ENCODE measurements at places on chromosomes 16 and 17. TPM values are rescaled to one million over a fixed set of nuclear protein-coding genes. Genes with fewer than 3 reads are reported as not detected.

ABI3 gene
- total RNA-seq: 39.3 TPM

CNGB1 gene
- not detected for total RNA-seq

HOXB4 gene
- total RNA-seq: 2.0 TPM

PTX4 gene
- total RNA-seq: not detected

TP53TG3 gene
- not detected for total RNA-seq

TP53TG3D gene
- 0.36 TPM for total RNA-seq

HYDIN gene
- not detected for total RNA-seq

TRPV3 gene
- total RNA-seq: 0.25 TPM

NDUFAF8 gene
- 72.3 TPM for total RNA-seq

AATK gene
- total RNA-seq: 0.98 TPM

PRAC2 gene
- not detected for total RNA-seq

MYH1 gene
- total RNA-seq: not detected

EIF4A3 gene
- 183 TPM for total RNA-seq

- no peak for DNase-seq
Observed at GRCh38 chr16:414395-415169, 10.9 kb upstream of the RAB11FIP3 start.

DNA sequence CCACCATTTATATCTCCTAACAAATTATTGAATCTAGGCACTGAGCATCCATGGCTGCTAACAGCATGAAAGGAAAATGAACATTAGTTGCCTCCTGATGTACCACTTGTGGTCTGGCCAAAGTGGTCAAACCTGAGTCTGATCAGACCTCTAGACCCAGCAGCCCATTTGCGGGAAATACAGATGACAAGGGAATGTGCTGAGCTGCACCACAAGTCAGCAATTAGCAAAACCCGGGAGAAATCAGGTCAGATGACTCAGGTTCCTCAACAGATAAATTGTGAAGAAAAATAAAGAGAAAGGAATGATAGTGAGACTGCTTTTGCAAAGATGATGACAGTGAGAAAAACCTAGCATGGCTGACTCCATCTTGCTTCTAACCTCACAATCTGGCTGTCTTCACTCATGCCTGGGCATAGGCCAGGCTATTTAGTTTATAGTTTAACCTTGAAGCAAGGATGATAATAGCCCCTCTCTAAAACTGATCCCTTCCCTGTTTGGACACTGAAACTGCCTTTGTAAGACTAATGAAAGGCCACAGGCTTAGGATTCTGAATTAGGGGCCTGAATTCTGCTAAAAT lies 142.7 kb upstream of the ASIC2 start:
- no peak for DNase-seq

GRCh38 chr16:77993111-77993985 lies 29.0 kb upstream of the CLEC3A start:
- DNase-seq: no peak

DNA sequence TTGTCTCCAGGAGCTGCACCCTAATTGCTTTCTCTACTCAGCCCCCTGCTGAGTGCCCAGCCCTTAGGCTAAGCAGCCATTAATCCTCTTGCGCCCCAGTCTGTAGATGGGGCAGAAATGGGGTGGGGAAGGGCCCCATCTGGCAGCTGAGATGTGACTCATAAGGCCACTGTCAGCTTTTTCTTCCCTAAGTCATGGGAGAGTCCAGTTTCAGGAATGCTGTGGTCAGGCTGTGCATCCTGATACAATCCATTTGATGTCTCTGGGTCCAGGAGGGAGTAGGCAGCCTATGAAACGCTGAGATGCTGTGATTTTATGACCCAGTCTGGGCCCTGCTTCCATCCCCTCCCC lies 12.3 kb downstream of the PLXDC1 start:
- no peak for DNase-seq

DNA sequence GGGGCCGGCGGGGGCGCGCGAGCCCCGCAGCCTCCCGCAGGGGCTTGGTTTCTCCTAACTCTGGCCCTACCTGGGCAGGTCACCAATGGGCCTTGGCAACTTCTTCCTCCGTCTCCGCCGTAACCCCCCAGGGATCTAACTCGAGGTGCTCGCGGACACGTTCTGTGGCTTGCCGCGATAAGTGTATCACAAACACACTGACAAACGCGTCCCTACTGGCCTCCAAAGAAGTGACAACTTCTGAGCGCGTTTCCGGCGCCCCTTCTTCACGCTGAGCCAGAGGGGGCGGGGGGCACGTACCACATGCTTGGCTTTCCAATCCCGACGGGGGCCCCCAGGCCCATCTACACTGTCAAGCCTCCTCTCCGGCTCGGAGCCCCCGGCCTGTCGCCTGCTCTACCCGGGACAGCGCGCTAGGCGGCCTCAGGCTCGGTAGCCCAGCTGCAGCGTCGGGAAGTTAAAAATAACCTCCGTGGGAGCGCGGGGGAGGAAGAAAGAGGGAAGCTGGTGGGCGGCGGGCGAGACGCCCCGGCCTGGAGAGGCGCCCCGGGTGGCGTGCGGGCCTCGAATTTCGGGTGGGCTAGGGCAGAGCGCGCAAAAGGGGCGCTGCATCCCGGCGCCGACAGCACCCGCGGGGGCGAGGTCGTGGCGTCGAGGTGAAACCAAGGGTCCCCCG lies 725 bp upstream of the SPHK1 start:
- peak; percentile 82 for DNase-seq

GRCh38 chr16:72282362-72282761 lies 110.4 kb upstream of the PMFBP1 start:
- DNase-seq: no peak

- DNase-seq: no peak
Observed at GRCh38 chr17:64232466-64233262, 30.4 kb downstream of the TEX2 start.

GRCh38 chr16:58020628-58021521 lies 4.7 kb upstream of the MMP15 start:
- peak; percentile 84 for DNase-seq

- DNase-seq: no peak
Observed at GRCh38 chr16:12416136-12416787, 387.4 kb downstream of the CPPED1 start.

DNA sequence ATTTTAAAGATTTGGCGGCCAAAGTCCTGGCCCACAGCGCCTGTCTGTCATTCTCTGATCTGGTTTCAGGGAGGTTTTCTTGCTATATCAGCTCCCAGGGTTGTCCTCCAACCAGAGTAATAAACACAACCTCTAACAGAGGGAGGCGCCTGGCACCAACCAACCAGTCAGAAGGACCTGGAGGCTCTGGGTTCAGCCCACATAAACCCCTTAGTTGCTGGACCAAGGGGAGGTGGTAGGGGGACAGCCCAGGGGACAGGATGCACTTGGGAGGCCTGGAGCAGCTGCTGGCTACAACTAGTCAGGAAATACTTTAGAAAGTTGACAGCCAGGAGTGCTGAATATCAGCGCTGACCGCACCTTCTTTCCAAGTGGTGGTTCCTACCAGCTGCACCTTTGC lies 41.7 kb upstream of the CDRT4 start:
- DNase-seq: no peak

DNA sequence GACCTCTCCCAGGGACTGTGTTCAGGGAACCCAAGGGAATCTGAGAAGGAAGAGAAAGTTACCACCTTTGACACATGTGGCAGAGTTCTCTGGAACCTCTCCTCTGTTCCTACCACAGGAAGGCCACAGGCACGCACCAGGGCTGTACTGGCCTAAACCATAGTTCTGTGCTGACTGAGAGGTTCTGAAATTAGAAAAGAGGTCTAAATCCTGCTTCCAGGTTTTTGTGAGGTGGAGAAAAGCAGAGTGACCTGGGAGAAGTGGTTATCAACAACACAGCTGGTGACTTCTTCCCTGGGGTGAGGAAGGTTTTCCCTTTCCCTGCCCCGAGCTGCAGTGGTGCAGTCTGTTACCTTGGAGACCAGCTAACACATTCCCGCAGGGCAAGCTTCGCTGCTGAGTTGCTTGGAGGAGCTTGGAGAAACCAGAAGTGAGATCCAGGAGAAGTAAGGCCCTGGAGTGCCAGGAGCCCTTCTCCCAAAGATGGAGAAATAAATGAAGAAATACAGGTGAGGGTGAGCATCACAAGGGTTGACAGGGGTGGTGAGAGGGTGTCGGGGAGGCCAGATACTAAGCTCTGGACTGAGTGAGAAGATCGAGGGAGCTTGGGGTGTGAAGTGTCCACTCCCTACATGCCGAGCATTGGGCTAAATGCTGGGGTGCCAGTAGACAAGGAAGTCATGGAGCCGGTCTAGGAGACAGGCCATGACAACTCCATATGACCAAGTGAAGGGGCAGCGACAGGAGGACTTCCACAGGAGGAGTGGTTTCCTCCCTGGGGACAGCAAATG lies at the start of gene VWA3A:
TSS of gene VWA3A (plus strand) at position 399 of the 791 bp plus-strand sequence. CDS start at position 496, 97 bp downstream.
- DNase-seq: no peak

DNA sequence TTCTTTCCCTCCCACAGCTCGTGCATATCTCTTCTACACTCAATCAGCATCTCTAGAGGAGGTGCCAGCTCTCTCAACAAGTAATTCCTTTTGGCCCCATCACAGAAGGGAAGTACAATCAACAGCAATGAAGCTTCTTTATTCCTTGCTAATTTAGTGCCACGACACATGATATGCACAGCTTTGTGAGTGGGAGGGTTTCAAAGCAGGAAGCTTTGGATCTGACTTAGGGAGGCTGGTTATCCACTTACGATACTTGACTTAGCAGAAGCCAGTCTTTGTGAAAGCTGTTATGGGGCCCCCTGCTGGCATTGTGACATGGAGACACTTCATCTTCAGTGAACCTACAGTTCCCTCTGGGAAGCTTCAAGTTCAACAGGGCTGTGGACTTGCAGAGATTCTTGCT lies 81.0 kb downstream of the TMEM100 start:
- DNase-seq: peak; percentile 53

GRCh38 chr17:78048346-78049292 lies 79.9 kb downstream of the TMC6 start:
- no peak for DNase-seq

GRCh38 chr17:14316126-14316832 lies 15.4 kb downstream of the HS3ST3B1 start:
- no peak for DNase-seq

DNA sequence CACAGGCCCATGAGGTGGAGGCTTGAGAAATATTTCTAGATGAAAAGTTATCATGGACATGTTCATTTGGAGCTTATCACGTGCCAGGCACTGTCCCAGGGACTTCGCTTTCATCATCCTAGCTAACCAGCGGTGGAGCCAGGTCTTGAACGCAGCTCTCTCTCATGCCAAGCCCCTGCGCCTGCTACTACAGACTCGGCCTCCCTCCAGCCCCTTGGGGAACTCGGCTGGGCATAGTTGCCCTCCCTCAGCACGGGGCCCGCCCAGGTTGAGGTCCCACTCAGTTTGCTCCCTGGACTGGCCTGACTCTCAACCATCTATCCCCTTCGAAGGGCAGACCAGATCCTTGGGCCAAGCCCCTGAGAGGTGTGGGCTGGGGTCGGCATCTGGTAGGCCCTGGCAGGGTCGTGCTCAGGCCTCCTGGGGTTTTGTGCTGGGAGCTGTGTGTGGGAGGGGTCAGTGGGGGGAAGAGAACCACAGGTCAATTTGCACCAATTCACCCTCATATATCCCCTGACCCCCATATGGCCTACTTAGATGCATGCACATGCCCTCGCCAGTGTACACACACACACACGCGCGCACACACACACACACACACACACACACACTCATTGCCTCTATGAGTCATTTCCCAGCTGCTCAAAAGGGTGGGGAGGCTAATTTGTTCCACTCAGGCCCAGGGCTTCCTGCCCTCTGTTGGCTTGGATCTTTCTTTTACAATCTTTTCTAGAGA lies 12.1 kb upstream of the SCN4A start:
- peak; percentile 92 for DNase-seq

GRCh38 chr17:69477204-69477902 lies 62.9 kb downstream of the MAP2K6 start:
- no peak for DNase-seq

- no peak for DNase-seq
Observed at GRCh38 chr16:84907575-84907974, 87.8 kb downstream of the CRISPLD2 start.

DNA sequence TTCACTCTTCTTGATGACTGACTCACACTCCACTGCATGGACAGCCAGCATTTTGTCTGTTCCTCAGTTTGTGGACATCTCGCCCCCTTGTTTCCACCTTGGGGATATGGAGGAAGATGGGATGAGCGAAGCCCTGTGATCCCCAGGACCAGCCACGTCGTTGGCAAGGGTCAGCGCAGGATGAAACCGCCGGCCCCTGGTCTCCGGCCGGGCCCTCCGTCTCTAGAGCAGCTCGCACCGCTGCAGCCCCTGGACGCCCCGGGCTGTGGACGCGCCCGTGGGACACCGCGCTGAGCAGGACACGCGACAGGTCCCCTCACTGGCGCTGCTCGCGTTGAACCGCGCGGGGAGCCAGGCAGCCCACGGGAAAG lies 604 bp upstream of the ZC3H18 start:
- no peak for DNase-seq

GRCh38 chr17:37239690-37240334 lies 136.0 kb upstream of the C17orf78 start:
- DNase-seq: no peak

DNA sequence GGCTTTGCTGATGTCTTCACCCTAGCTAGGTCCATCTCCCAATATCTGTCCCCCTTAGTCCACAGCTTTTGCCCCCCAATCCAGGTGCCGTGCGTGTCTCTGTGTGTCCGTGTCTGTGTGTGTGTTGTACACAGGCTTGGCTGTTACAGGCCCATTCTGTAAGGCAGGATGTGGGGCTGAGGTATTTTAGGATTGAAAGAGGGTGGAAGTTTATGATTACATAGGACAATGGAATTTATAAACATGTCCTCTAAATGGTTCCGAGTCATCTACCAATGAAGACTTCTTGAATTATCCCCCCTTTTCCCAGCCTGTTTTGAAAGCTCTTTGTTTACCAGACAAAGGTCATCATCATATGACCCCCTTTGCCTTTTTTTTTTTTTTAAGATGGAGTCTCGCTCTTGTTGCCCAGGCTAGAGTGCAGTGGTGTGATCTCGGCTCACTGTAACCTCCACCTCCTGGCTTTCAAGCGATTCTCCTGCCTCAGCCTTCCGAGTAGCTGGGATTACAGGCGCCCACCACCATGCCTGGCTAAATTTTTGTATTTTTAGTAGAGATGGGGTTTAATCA lies 21.9 kb downstream of the ACE start:
- no peak for DNase-seq

DNA sequence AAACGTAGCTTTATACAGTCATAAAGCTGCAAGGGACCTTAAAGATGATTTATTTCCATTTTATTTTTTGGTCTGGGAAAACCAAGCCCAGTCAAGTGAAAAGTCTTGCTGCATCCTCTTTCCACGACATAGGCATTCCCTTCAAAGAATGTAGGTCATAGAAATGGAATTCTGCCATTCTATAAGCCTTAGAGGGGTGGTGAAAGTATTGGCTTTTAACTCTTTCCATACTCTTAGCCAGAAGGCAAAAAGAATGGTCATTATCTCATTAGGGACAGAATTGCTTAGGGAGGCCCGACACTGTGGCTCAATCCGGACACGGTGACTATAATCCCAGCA lies 7.9 kb upstream of the MSL1 start:
- DNase-seq: no peak

DNA sequence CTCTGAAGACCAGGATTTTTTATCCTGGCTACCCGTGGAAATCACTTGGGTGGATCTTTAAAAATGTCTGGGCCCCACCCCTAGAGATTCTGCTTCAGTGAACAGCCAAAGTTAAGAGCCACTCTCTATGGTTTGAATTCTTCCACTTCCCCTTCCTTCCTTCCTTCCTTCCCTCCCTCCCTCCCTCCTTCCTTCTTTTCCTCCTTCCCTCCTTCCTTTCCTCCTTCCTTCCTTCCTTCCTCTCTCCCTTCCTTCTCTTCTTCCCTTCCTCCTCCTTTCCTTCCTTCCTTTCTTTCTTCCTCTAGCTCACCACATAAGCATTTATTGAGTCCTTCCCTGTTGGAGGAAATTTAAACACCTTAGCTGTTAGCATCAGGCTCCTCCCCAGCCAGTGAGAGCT lies 203.6 kb downstream of the KATNIP start:
- no peak for DNase-seq

- no peak for DNase-seq
Observed at GRCh38 chr16:27096375-27096774, 29.6 kb downstream of the C16orf82 start.

Data from activated CD8-positive, alpha-beta T cell treated with anti-CD3 and anti-CD28 coated beads for 36 hours (primary cell).